ENCODE measurements at places on chromosomes 1 and 21.

- DNase-seq, result no peak
These were observed 22.7 kb upstream of the ARF1 start for GRCh38 chr1:228059634-228060457.

- no peak for DNase-seq
These were observed 3.1 kb downstream of the IGSF3 start for GRCh38 chr1:116664366-116664977.

DNA sequence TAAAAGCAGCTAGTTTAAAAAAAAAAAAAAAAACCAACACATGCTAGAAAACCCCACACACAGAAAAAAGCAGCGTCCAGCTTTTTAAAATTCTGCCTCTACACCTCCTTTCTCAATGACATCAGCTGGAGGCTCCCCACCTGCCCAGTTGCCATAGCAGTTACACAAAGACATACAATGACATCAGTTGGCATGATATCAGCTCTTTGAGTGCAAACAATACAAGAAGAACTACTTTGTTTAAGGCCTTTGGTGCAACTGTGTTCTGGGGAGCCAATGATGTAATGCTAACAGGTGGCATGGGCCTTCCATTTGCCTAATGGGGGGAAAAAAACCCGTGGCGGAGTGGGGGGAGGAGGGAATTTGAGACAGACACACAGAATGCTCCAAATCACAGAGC lies 32.9 kb downstream of the DUSP10 start:
- DNase-seq, result peak; percentile 15

DNA sequence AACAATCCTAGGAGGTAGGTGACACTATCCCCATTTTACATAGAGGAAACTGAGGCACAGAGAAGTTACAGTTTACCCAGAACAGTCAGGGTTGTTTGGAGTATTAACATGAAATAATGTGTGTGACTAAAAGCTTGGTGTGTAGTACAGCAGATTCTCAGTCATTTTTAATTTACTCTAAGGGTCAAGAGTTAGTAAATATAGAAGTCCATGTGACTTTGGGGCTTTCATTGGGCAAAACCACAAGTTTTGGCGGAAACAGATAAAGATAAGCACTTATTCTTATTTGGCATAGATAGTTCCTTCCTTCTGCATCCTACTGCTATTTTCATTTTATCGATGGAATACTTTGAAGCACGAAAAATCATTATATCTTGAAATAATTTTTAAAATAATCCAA lies 128.5 kb downstream of the DNM3 start:
- DNase-seq, result no peak

- DNase-seq, result no peak
These were observed 58.6 kb downstream of the XCL1 start for GRCh38 chr1:168634951-168635532.

Data from stimulated activated CD8-positive, alpha-beta memory T cell treated with anti-CD3 and anti-CD28 coated beads, Interleukin-7, amount 100 ng/mL, for 1 hour (primary cell).